ENCODE measurements at places on chromosomes 1 and 21.
A peak's percentile ranks its signal among the peaks of the same experiment; 100 is the strongest.

DNA sequence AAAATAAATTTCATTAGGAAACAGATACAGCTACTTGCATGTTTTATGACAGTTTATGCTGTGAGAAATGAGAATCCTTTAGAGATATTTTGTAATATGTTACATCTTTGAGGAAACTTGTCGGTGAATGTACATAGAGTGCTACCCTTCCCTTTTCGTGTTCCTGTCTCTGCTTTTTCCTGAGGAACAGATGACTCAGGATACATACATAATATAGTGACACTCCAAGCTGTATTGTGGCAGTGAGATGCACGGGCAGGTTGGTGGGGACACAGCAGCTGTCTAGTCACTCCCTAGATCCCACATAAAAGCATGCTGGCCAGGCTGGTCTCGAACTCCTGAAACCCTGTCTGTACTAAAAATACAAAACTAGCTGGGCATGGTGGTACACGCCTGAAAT is 20.9 kb upstream of the MARK1 start:
- no peak for DNase-seq

GRCh38 chr21:43362321-43362791 is 64.6 kb downstream of the SIK1 start:
- peak; percentile 67 for DNase-seq

GRCh38 chr1:39779821-39780220 is 8.7 kb upstream of the OXCT2 start:
- no peak for DNase-seq

GRCh38 chr1:7781501-7781900 is 2.6 kb upstream of the PER3 start:
- no peak for DNase-seq

DNA sequence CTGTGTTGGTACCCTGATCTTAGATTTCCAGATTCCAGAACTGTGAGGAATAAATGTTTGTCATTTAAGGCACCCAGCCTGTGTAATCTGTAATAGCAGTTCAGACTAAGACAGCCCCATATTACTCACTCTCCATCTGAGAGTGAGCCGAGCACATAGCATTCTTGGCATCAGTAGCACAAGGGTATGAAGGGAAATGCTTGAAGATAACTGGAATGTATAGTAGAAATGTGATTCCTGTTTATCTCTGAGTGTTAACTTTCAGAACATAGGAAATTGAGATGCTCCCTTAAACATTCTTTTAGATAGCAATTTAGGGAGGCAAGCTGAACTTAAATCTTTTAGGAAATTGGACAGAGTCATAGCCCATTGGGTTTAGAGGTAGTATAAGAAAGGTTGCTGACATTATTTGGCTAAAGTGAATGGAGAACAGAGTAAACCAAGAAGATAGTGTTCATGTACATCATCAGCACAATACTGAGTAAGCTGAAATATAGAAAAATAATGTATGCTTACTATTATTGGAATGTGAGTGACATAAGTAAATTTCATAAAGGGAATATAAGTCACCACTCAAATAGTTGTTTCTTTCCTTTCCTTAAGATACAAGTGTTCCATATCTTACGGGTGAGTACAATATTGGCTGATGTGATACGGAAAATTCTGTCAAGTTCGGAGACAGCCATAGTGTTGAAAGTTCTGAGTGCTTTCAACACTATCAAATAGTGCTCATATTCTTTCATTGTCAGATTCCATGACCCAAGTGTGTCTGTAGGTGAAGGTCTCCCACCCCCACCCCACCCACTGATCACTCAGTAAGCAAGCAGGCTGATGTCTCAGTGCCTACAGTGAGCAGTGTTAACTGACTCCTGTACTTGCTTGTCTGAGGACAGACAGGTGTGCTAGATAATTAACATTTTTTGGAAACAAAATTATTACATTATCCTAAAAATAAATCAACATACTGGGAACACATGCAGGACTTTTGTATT is 73.7 kb downstream of the LRRC8D start:
- no peak for DNase-seq

Data from GM18507 (cell line).